ENCODE measurements at places on chromosomes 7 and 10.

DNA sequence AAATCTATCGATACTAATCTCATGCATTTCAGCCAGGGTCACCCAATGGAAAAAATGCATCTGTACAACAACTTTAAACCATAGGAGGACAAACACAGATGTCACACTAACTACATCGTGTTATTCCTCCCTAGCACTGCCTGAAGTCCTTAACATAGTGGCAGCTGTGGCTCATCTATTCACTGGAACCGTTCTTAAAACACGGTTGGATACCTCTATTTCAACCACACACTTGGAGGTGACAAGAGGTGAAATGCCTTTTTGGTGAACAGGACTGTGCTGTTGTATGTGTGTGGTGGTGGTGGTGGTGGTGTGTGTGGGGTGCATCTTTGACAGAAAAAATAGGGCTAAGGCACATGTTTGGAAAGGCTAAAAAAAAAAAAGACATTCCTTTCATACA, 93.1 kb downstream of the NRP1 start:
- DNase-seq, result no peak

- DNase-seq, result no peak
Observed at GRCh38 chr10:79415736-79416577, 29.5 kb downstream of the ZCCHC24 start.

DNA sequence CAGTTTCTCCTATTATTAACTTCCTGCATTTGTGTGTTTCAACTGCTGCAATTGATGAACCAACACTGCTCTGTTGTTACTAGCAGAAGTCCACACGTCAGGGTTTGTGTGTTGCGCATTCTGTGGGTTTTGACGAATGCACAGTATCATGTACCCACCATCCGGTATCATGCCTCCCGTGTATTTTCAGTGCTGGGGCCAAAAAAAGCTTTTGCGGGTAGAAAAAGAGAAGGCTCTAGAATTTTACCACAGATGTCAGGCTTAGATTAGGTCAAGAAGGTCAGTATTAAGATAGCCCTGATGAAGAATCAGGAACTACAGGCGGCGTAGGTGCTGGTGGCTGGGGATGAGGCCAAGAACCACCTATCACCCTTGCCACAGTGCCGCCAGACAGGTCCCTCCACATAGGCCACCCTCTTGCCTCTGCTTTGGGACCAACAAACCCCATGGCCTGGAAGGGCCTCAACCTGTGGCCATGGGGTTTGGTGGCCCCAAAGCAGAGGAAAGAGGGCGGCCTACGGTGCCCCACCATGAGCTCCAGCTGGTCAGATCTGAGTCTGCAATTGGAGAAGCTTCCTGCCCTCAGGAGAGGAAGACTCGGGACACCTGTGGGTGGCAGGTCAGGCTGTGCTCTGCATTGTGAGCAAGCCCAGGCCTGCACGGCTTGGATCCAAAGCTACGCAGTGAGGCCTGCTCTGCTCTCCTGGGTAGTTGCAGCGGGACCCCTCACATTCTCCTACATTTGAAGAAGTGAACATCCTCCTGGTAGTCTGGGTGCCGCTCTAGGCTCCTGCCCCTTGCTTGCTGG, 71.9 kb downstream of the MKI67 start:
- DNase-seq, result no peak

DNA sequence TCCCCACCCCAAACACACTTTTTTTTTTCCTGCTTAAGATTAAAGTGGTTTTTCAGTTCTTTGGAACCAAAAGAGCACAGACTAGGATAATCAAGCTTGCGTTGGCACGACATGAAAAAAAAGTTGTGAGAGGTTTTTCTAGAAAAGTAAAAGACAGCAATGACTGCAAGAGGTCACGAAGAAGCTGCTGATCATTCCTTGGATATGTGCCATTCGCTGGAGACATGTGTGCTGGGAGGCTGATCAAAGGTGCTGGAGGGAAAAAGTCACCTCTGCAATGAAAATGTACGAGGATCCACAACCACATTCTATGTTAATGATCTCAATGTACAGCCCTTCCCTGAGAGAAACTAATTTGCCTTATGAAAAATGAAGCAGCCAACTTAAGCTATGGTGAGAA, 5.4 kb downstream of the AKR1B1 start:
- no peak for DNase-seq

DNA sequence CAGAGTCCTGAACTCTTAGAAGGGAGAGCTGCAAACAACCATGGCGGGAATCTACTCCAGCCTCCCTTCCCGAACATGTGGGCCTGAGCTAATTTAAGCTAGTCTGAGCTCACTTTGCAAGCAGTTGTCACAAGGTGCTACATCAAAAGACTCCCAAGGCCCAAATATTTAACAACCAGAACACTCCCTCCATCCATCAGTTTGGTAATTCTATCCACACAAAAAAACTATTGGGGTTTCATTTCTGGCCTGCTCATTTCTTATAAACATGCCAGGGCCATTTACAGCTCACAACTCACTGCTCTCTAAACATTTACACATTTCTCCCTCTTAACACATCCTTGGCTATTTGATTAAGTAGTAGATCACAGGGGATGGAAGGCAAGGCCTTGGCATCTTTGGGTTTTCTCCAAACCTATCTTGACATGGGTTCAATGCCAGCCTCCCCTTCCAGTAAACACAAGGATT, 263.4 kb downstream of the KCNMA1 start:
- no peak for DNase-seq

DNA sequence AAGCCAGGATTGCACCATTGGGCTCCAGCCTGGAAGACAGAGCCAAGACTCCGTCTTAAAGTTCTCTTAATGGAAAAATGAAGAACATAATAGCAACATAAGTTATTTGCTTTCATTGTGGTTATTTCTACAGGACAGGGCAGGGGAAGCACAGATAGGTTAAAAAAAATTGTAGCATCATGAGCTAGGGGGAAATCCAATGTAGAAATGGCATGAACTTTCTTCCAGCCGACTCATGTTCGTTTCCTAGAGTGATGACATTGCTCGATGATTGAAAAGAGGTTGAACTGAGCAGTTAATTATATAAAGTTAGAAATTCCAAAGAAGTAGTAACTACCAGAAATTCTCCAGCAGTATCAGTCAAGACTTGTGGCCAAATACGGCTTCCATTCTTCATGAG, 64.9 kb downstream of the DAGLB start:
- DNase-seq, result no peak

- DNase-seq, result no peak
Observed at GRCh38 chr10:77431209-77431611, 206.4 kb downstream of the KCNMA1 start.

GRCh38 chr10:114180937-114181336, 1.8 kb downstream of the TDRD1 start:
- DNase-seq, result no peak

DNA sequence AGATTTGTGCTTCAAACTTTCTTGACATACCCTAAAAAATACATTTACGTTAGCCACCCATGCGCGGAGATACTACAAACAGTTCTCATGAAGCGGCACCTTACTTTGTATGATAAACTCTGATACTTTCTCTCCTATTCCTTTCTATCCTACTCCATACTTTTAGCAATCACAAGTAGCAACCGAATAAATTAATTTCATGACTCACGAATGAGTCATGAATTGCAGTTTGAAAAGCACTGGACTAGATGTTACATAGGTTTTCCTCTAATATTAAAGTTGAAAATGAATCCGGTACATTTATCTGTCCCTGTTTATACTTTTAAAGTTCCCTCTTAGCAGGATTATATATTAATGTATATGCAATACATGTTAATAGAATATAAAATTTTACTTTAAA, 67.6 kb downstream of the CUBN start:
- DNase-seq, result no peak

DNA sequence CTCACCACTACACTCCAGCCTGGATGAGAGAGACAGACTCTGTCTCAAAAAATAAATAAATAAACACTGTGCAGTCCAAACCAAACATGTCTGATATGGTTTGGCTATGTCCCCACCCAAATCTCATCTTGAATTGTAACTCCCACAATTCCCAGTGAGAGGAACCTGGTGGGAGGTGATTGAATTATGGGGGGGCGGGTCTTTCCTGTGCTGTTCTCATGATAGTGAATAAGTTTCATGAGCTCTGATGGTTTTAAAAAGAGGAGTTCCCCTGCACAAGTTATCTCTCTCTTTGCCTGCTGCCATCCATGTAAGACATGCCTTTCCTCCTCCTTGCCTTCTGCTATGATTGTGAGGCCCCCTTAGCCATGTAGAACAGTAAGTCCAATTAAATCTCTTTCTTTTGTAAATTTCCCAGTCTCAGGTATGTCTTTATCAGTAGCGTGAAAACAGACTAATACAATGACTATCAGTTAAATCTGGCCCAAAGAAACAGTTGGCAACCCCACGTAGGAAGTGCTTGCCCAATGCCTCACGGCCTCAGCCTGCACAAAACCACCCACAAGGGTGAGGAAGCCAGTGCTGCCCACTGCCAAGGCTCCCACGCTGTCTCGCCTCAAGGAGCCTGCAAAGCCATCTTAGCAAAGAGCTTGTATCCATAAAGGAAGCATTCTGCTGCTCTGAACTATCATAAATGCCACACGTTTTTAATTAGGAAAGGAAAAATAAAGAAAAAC, 64.7 kb downstream of the PIK3AP1 start:
- DNase-seq, result no peak

GRCh38 chr10:28327491-28327880, 24.6 kb upstream of the MPP7 start:
- DNase-seq, result no peak

- no peak for DNase-seq
Observed at GRCh38 chr7:129782818-129783583, 169.8 kb downstream of the UBE2H start.

DNA sequence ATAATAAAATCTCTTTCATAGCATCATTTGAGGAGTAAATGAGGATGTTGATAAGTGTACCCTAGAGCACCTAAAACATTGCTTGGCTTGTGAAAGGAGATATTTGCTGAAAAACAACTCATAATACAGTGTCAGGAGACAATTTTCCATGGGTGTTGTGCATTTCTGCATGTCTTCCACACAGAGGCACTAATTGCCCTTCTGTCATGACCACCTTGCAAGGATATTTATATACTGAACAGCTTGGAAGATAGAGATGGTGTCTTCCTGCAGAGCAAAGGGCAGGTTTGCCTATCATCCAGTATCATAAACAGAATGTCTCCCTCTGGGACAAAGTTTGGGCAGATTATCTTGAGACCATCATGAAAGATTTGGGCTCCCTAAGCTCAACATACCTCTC, 495.2 kb upstream of the LRRN3 start:
- DNase-seq, result no peak

DNA sequence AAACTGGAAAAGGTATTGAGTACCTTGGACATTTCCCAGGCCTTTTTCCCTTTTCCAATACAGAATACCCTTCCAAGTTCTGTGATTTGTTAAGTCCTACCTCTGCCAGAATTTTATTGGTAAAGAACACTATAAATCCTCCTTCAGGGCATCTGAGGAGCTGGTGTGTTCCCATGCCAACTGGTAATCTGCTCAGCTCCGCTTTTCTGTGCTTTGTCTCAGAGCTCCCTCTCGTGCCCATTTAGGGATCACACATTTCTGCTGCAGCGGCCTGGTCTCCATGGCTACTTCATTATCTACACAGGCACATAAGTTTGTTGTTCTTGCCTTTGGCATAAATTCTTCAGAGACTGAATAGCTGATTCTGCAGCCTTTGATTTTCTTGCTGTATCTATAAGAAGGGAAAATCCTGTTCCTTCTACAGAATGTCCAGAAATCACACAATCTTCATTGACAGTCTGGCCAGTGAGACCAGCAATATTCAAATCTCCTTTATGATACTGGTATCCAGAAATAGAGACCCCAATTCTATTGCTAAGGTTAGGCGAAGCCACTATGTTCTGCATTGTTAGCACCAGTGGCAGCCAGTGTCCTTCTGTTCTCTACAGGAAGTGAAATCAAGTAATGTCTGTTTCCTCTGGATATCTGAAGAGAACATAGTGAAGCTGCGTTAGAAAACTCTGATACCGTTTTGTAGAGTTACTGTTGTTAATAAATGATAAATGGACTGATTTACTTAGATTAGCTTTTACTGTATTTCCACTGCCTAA, 51.9 kb downstream of the DENND11 start:
- no peak for DNase-seq

GRCh38 chr10:86170255-86171108, 196.1 kb downstream of the GRID1 start:
- no peak for DNase-seq

DNA sequence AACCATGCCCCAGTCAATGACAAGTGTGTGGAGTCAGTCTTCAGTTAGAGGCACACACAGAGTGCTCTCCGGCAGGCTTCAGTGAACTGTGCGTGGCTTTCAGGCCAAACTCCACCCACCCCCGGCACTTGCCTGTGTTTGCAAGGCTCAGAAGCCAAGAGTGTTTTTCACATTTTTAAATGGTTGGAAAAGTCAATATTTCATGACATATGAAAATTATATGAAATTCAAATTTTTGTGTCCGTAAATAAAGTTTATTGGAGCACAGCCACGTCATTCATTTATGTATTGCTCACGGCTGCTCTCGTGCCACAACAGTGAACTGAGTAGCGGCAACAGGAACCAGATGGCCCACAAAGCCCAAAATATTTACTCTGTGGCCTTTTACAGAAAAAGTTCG, 104.7 kb downstream of the SFMBT2 start:
- DNase-seq, result no peak

DNA sequence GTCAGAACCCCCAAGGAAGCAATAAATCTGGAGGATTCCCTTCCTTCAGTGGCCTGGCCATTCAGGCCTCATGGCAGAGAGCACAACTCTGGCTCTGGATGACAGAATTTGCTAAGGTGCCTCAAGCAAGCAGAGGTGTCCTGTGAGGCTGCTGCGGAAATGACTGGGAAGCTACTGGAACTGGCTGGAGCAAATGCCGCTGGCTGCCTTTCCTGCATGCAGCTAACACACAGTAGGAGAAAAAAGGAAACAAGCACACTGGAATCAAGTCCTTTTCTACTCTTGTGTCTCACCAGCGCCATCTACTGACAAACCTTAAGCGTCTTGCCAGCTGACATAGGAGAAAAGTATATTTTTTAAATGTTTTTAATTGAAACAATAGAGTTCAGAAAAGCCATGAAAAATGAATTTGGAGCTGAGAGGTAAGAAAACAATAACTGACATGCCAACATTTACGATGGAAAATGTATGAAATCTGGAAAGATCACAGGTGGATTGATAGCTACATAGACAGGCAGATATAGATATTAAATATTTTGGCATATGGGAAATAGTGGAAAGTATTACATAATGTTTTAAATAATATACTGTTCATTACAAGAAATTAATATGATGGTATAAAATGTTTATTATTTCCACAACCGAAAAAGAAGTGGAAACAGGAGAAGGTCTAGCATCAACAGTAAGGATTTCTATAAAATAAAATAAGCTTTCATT, 951.6 kb downstream of the ANKRD7 start:
- DNase-seq, result no peak

DNA sequence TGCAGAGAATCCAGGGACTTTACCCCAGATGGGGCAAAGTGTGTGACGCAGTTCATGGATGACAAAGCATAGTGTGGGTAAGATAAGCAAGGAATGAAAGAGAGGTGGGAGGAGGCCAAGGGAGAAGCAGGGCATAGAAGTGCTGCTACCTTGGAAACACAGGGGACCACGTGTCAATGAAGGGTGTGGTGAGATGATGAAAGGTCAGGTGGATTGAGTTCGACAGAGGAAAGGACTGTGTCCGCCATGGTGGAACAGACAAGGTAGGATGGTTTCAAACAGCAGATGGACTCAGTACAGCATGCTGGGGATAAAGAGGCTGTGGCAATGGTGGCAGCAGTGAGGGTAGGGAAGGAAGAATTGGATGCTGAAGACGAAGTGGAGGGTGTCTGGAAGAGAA, 32.7 kb downstream of the MEST start:
- DNase-seq, result no peak

GRCh38 chr10:9195385-9195784, 1140.9 kb downstream of the GATA3 start:
- DNase-seq, result no peak

Data from activated naive CD4-positive, alpha-beta T cell treated with Interleukin-2 at 50 U/mL for 16 hours (primary cell).